ENCODE measurements at places on chromosomes 13 and 19. TPM values are rescaled to one million over a fixed set of nuclear protein-coding genes. Genes with fewer than 3 reads are reported as not detected.

DNA sequence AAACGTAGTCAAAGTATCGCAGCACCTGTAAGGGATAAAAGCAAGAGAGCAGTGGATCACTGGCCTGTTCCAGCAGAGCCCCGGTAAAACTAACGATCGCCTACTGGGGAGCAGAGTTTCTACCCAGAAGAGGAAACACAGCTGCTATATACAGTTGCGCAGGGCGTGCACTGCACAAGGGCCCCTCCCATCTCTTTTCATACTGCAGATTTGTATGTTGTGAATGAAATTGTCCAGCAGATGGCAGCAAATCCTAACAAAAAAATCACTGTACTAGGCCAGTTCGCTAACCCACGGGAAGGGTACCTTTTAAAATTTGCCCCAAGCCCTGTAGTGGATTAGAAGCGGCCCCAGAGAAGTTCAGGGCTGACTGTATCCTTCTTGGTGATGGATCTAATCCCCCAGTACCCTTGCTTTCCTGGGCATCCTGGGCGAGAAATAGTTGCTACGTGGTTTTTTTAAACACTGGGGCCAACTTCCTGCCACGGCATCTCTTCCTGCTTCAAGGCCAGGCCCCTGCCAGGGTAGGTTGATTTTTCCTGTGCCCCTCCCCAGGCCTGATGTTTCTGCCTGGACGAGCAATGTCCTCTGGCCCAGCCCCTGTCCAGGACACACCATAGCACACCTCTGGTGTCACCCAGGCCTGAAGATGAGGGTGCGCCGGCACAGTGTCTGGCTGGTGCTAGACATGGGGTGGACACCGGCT, 127.0 kb downstream of the IER2 start:
- no peak for DNase-seq

DNA sequence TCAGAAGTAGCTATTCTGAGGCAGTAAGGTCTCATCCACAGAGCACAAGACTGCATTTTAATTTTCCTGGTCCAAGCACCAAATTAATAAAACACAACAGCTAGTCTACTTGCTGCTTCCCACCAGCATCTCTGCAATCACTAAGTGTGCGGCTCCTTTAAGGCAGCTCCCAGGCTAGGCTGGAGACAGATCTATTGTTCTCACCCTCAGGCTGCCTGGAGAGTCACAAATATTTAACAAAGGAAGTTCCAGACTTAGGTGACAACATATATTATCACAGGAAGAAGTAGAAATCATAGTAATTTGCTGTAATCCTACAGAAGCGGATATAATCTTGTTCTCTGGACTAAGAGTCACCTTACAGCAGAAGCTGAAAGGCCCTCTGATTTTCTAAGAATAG, 2.2 kb upstream of the EID2 start:
- no peak for DNase-seq

DNA sequence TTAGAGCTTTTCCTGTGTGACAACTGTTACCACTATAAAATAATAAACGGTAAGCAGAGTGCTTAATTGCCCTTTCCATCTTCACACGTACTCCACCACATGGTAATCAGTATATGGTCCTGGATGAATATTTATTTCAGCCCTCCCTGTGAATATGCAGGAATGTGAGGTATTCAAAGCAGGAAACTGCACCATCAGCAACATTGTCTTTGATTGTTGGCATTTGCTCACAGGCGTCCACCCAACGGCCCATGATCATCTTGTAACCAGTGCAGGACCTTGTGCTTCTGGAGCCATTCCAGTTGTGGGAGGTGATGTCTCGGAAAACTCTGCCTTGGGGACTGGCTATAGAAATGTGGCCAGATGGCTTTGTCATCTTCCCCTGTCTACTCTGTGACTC, 132.6 kb downstream of the COG6 start:
- no peak for DNase-seq

DNA sequence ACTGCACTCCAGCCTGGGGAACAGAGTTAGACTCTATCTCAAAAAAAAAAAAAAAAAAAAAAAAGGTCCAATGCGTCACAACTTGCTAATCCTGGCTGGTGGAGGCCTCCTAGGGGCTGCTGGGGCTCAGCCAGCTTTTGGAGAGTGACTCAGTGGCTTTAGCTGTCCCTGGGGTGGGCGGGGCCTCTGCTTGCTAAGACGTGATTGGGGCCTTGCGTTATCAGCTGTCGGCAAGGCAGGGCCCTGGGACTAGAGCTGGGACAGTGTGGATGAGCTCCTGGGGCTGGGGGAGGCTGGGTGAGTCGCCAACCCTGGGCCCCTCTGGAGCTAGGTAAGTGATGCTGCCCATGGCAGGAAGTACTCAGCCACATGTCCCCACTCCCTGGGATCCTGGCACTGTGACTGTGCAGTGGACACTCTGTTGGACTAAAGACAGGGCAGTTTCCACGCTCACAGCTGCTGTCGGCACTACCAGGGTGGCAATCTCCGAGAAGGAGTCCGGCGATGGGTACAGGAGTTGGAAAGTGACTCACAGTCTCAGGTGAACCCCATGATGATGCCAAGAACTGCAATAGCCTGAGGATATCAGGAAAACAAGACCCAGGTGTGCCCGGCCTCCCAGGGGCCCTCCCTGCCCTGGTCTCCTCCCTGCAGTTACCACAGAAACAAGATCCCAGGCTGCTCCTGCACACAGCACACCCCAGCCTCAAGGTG, 32.2 kb downstream of the F2RL3 start:
- DNase-seq: no peak

The ZNF763 gene
- 5.9 TPM for total RNA-seq

The CYP2F1 gene
- total RNA-seq: not detected

GRCh38 chr13:70203661-70204229, 95.5 kb upstream of the KLHL1 start:
- DNase-seq: no peak

The IL12RB1 gene
- 1.6 TPM for total RNA-seq

The THSD8 gene
- not detected for total RNA-seq

- DNase-seq: no peak
Measured at GRCh38 chr13:37701306-37701705, 102.7 kb upstream of the POSTN start.

DNA sequence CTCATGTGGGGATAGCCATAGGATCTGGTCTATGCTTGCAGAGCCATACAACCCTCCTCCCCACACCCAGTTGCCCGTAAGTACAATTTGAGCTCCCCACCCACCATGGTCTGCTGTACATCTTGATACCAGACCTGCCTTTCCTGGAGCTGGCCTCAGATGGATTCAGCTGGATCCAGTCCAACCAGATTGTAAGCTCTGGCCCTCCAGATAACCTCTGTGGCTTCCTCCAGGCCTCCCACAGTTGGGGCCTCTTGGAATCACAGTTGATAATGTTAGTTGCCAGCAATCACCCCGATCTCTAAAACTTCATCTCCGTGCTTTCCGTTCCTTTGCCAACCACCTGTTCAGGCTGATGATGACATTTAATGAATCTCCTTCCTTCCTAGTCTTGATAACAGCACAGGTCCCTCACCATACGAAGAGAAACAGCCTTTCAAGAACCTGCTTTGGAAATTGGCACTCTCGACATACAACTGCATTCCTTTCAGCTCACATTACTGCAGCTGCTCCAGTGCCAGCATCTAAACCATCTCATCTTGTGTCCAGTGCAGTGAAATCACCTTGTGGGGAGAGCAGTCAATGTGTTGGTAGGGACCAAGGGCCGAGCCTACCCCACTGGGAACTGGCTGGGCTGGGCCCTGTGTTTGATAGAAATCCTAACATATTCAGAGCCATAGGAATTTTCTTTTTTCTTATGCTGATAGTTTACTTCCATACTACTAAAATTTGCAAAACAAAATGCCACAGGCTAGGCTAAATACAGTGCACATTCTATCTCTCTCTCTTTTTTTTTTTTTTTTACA, 15.1 kb upstream of the FOXO1 start:
- no peak for DNase-seq

The ATP8B3 gene
- 1.4 TPM for total RNA-seq

The ZNF600 gene
- total RNA-seq: 15.2 TPM

- no peak for DNase-seq
Measured at GRCh38 chr13:40399756-40400155, 266.7 kb downstream of the FOXO1 start.

The PCSK4 gene
- total RNA-seq: 0.56 TPM

DNA sequence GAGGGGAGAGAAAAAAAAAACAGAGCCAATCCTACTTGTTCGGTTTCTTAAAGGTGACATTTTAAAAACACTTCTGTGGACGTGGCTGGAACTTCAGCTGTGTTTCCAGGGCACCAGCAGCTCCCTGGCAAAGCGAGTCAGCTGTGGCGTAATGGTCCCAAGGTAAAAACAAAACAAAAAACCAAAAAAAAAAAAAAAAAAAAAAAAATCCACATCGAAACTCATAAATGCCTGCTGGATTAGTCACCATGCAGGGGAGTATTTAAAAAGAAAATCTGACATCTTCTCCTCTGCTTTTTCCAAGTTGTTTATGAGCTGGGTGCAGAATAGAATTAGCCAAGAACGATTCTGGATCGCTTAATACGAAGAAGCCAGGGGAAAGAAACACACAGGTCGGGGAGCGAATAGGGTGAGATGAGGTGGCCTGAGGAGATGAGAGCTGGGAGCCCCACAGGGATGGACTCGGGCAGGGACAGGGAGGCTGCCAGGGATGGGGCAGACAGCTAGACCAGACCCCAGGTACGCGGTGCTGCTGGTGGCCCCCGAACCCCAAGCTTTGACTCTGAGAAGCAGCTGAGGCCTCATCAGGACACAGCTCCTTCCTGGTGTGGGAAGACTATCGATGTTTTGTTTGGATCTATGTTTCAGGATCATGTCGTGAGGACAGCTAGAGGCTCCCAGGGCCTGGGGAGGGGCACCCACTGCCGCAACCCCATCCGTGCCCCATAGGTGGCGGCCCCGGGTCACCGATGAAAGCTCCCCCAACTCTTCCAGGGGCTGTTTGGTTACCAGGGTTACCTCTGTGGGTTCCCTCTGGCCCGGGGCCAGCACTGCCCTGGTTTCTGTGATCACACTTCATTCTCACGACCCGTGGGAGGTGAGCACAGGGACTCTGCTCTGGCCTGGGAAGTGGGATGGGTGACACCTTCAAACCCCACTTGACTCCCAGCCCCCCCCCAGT, 3.1 kb upstream of the CTXN1 start:
- no peak for DNase-seq

GRCh38 chr13:35978607-35979316, 152.4 kb downstream of the DCLK1 start:
- no peak for DNase-seq

The PVR gene
- total RNA-seq: 59.7 TPM

- DNase-seq: no peak
Measured at GRCh38 chr19:44635581-44636438, 7.9 kb upstream of the PVR start.

GRCh38 chr13:112891477-112892401, 77.3 kb upstream of the MCF2L start:
- DNase-seq: no peak

DNA sequence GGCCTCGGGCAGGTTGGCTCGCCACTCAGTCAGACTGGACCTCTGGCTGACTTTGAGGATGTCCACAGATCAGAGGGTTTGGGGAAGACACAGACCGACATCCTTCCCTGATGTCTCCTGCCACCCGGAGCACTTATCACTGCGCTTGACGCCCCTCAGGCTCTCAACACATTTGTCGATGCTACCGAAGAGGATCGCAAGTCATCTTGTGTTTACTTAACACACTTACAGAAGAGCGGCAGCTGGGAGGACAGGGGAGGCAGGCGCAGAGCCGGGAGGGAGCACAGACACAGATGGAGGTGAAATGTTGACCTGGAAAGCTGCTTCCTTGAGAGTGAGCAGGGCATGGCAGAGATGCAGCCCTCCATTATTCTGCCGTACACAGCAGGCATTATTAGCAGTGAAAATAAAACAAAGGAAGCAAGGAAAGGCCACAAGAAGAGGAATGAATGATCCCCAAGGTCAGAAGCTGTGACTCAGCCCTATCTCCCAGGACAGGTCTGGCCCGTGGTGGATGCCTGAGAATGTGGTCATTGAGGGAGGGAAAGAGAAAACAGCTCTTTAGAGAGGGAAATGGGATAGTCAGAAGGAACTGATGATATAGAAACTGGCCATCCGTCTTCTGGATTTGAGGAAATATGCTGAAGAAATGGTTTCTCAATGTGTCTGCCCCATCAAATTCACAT, 549.5 kb upstream of the ARGLU1 start:
- no peak for DNase-seq

The FPR3 gene
- total RNA-seq: 18.0 TPM

GRCh38 chr13:46644816-46645215, 91.8 kb downstream of the LRCH1 start:
- no peak for DNase-seq

- no peak for DNase-seq
Measured at GRCh38 chr13:21060338-21061028, 903 bp downstream of the LATS2 start.

GRCh38 chr19:37007587-37008220, 70.5 kb upstream of the ZNF420 start:
- DNase-seq: no peak

The KLHL26 gene
- 24.5 TPM for total RNA-seq

GRCh38 chr19:2424686-2425621, 2.4 kb downstream of the TIMM13 start:
- DNase-seq: no peak

- no peak for DNase-seq
Measured at GRCh38 chr13:100523411-100523810, 65.2 kb downstream of the GGACT start.

- DNase-seq: no peak
Measured at GRCh38 chr13:45194081-45194939, 6.5 kb downstream of the KCTD4 start.

- DNase-seq: no peak
Measured at GRCh38 chr19:18112989-18113478, 15.5 kb downstream of the MAST3 start.

- DNase-seq: no peak
Measured at GRCh38 chr13:112724788-112725345, 35.0 kb downstream of the ATP11A start.

All from thoracic aorta (tissue), 2 donors.